ENCODE measurements at places on chromosomes 12 and 14.

GRCh38 chr14:91858536-91859275, 8.6 kb downstream of the TC2N start:
- no peak for DNase-seq

DNA sequence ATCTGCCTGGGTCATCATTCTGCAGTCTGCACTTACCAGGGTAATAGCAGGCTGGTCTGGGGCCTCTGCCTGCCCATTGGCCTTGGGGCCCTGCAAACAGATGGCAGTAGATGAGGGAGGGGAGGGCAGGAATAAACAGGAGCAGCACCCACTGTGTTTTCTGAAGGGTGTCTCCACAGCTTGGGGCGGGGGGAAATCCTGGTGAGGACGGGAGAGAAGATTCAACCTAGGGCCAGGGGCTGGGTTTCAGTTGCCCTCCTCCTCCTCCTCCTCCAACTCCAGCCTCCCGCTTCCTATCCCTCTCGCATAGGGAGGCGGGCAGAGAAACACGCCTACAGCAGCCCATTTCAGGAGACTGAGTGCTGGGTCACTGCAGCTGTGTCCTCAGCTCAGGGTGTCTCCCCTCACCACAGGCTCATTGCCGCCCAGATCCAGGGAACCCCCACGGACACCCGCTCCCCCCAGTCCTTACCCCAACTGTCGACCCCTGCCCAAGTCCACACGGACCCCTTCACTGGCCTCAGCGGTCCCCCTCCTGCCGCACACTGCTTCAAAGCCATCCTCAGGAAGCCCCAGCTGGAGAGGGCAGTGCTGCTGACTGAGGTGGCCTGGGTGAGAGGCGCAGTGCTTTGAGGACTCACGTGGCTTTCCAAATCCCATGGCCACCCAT, 9.1 kb upstream of the KRT80 start:
- DNase-seq = no peak

DNA sequence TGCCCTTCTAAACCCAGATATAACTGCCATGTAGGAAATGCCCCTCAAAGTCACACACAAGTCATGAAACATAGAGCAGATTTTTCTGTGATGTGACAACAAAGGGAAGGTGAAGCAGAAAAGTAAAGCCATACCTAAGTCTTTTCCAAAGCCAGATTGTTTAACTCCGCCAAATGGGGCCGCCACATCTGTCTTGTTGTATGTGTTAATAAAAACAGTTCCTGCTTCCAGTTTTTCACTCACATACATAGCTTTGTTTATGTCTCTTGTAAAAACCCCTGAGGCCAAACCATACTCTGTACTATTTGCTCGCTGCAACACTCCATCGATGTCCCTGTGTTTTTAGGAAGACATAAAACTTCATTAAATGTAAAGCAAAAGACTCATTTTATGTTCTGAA, 40.3 kb downstream of the NOPCHAP1 start:
- no peak for DNase-seq

GRCh38 chr12:74424778-74425177, 112.9 kb upstream of the ATXN7L3B start:
- DNase-seq = no peak

DNA sequence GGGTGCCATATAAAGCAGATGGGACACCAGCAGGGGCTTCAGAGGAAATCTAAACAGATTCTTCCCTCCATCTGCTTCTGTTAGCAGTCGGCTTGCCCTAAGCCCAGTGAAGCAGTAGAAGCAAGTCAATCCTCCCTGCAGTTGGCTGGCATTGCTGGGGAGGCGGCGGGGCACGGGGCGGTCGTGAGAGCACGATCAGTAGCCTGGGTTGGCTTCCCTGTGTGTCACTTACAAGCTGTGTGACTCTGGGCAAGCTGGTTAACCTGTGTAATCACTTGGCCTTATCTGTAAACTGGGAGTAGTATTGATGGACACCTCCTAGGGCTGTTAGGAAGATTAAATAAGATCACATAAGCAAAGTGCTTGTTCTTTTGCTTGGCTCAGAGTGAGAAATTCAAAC, 19.4 kb downstream of the MYRFL start:
- no peak for DNase-seq
